Tongue (tissue), 3 donors: ENCODE measurements at places on chromosomes 6 and 20.

DNA sequence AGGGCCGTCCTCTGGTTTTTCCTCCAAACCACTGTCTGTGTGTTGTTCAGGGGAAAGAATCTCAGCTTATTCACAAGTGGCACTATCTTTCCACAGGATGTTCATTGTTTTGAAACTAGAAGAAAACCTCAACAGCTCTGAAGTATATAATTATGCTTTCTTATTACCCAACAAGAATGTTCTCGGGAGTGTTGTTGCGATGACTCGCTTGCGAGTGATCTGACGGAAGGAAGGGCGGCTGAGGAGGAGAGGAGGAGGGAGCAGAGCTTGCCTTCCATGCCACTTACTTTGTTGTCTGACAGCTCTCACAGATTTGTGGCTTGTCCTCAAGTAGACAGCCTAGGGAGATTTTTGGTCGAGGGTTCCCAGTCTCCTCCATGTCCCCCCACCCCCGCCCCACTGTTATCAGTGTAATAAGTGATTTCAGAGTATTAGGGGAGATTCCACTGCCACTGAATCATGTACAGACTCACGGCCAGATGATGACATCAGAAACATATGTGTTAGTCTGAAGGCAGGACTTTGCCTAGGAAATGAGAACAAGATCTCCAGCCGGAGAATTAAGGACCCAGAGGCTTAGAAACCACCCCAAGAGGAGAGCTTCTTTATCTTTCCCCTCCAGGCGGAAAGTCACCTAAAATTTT, 80.7 kb upstream of the CCN6 start:
- DNase-seq: peak; percentile 87

DNA sequence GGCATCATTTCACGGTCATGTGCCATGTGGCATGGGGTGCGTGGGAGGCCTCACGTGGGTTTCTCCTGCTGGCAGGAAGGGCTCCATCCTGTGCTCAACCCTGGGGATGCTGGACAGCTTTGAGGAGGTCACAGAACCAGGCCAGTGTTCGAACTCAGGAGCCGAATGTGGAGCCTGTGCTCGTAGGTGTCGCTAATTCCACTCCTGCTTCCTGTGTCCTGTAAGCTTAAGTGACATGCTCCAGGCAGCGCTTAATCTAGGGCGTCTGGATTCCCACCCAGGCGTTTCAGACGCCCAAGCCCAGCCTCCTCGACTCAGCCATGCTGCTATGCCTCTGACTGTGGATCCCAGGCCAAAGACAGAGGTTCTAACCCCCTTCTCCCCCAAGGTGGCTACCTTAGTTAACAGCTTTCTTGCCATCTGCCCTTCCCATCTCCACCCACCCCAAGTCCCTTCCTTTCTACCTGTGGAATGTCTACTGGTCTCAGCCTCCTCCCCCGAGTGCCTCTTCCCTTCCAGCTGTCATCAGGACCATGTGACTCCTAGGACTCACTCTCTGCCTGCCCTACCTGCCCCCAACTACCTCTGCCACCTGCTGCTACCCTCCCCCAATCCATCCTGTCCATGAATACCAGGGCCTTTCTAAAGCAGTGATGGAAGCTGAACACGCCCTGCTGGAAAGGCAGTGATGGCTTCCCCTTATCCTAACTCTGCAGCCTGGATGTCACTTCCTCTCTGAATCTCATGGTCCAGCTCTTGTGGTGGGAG, 255.1 kb downstream of the CDH26 start:
- DNase-seq: no peak

GRCh38 chr20:5835871-5836270, 85.7 kb downstream of the SHLD1 start:
- DNase-seq: peak; percentile 64

- no peak for DNase-seq
Observed at GRCh38 chr6:41498968-41499599, 47.1 kb upstream of the FOXP4 start.

GRCh38 chr6:153957394-153957793, 81.6 kb upstream of the OPRM1 start:
- DNase-seq: no peak

DNA sequence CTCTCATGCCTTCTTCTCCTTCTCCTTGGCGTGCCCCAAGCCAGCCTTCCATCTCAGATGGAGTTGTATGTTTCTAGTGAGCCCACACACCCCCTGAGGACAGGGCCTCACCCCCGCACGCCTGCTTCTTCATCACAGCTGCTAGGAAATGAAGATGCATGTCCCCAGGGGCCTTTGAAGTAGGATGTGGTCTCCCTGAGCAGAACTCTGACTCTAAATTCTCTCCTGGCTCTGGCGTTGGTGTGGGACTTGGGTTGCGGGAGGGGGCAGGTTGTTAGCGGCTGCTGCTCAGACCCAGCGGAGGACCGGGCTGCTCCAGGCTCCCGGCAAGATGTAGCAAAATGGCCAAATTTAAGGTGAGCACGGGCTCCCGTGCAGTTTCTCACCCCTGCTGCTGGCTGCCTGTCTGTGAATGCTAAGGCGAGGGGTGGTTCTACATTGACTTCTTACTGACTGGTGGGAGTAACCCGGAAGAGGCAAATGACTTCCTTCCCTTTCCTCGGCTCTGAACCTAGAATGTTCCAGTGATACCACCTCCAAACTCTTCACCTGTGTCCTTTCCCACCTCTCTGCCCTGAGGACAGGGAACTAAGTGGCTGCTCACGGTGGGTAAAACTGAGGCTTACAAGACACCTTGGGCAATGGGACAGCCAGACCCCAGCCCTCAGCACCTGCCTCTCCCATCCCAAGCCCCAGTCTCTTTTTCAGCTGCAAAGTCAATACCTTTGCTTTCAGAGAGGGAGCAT, 8.8 kb downstream of the SYNJ2 start:
- DNase-seq: no peak
